ENCODE measurements at places on chromosomes 11 and 22. TPM values are rescaled to one million over a fixed set of nuclear protein-coding genes. Genes with fewer than 3 reads are reported as not detected.

The IFT27 gene
- 23.3 TPM for total RNA-seq

The CCT8L2 gene
- not detected for total RNA-seq

The ZP1 gene
- not detected for total RNA-seq

The ATG2A gene
- total RNA-seq = 22.4 TPM

The SIK2 gene
- 5.2 TPM for total RNA-seq

The ALX4 gene
- total RNA-seq = 2.9 TPM

The FOLR3 gene
- total RNA-seq = not detected

The HBG1 gene
- not detected for total RNA-seq

The POTEH gene
- total RNA-seq = not detected

The RFPL3 gene
- total RNA-seq = not detected

The SLC7A4 gene
- total RNA-seq = not detected

The OR51B4 gene
- total RNA-seq = not detected

The CNTF gene
- total RNA-seq = 1.5 TPM

The MUC2 gene
- total RNA-seq = 0.11 TPM

The TSGA10IP gene
- not detected for total RNA-seq

The HTR3B gene
- not detected for total RNA-seq

The IGLL1 gene
- total RNA-seq = not detected

The TRPM5 gene
- total RNA-seq = not detected

The KRTAP5-9 gene
- not detected for total RNA-seq

The P2RX6 gene
- total RNA-seq = 1.2 TPM

The MPZL3 gene
- total RNA-seq = 0.31 TPM

The VSIG2 gene
- not detected for total RNA-seq

The CCDC188 gene
- not detected for total RNA-seq

The LDHAL6A gene
- not detected for total RNA-seq

The SLC25A17 gene
- 22.9 TPM for total RNA-seq

The KCTD14 gene
- 2.0 TPM for total RNA-seq

The DRD4 gene
- 0.24 TPM for total RNA-seq
